Fibroblast of skin of left biceps (primary cell): ENCODE measurements at places on chromosomes 12 and 14.
A peak's percentile ranks its signal among the peaks of the same experiment; 100 is the strongest.

DNA sequence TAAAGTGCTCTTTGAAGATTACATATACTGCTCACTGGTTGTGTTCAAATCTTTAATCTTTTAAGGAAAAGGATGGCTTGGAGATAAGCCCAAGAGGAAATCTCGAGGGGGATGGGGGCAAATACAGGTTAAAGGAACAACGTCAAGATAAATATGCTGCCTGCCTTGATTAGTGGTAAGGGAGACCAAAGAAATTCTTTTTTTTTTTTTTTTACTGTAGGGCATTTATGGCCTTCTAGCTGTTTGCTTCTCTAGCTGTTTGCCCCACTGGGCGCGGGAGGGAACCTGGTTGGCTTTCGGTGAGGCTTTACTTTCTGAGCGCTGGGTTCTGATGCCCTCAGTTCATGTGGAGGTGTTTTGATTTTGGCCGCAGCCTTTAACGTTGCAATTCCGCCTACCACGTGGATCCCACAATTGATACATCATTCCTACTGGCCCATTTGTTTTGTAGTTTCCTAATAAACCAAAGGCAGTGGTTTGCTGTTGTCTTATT lies 5.7 kb downstream of the CCND2 start:
- DNase-seq, result no peak

GRCh38 chr12:13130981-13131380 lies 27.5 kb upstream of the GSG1 start:
- DNase-seq, result no peak

DNA sequence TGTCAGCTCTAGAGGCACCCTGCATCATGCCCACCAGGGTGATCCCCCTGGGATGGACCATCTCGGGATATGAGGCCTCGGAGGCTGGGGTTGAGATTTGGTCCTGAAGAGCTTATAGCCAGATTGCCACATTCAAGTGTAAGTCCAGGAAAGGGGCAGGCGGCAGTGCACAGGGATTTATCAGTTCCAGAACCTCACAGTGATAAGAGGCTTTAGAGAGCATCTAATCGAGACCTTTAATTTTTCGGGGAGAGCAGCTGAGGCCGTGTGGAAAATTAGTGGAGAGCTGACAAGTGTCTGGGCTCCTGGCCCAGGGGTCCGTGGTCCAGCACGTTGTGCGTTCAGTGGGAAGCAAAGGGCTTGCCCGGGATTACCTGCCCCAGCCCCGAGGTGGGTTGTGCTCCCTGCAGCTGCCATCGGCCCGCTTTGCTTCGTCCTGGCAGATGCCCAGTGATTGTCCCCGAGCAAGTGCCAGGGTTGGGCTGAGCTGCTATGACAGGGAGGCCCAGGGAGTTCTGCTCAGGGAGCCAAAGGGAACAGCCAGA lies 52.1 kb downstream of the C14orf132 start:
- no peak for DNase-seq

GRCh38 chr12:90008277-90008676 lies 299.6 kb upstream of the ATP2B1 start:
- DNase-seq, result no peak

- peak; percentile 64 for DNase-seq
Measured at GRCh38 chr12:115337693-115338543, 653.9 kb upstream of the TBX3 start.

- DNase-seq, result peak; percentile 8
Measured at GRCh38 chr14:88468406-88468805, 82.9 kb downstream of the SPATA7 start.

DNA sequence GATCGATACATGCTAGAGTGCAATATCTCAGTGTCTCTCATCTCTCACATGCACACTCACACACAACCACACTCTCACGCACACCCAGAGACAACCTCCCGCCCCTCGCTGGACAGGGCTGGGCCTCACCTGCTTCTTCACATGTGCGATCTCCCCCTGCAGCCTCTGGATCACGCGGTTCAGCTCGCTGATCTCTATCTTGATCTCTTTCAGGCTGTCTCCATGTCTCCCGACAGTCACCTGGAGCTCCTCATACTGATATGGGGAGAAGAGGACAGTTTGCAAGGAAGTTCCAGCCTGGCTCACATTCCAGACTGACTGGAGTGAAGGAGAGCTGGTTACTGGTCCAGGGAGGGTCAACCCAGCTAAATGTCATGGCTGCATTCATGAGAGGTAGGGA lies 4.4 kb downstream of the KRT2 start:
- no peak for DNase-seq

DNA sequence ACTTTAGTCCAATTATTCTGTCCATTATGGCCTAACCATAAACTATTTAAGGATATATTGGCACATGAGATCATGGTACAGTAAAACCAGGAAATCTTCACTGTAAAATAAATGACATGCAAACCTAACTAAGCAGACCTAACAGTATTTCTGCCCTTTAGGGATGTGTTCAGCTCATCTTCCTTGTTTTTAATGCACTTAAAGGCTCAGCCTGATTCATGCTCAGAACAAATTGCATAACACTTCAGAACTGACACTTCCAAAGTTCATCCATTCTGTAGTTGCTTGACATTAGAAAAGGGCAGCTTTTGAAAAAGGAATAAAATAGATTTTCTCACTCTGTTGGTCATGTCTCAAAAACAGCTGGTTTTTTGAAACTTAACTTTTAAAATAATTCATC lies 708.5 kb downstream of the C12orf50 start:
- DNase-seq, result no peak

- DNase-seq, result peak; percentile 48
Measured at GRCh38 chr14:80996049-80996901, 40.9 kb downstream of the TSHR start.

GRCh38 chr12:41277100-41277945 lies 89.2 kb downstream of the PDZRN4 start:
- DNase-seq, result peak; percentile 9

GRCh38 chr12:1851151-1851701 lies 30.9 kb downstream of the LRTM2 start:
- DNase-seq, result peak; percentile 94

- no peak for DNase-seq
Measured at GRCh38 chr14:43901911-43902673, 605.0 kb downstream of the FSCB start.

DNA sequence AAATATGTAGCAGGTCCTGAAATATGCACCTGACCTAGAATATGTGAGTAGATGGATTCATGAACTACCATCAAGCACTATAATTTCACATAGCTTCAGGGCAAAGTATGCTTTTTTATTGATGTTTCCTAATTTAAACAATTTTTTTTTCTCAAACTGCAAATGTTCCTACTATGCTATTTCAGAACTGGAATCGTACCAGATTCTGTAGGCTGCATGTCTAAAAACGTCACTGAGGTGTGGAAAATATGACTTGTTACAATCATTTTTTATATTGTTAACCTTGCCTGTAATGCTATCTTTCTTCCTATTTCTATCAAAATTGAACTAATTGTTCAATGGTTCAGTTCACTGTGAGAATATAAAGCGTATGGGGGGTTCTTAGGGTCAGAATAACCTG lies 78.0 kb upstream of the RERGL start:
- no peak for DNase-seq

- DNase-seq, result no peak
Measured at GRCh38 chr12:2372178-2372577, 319.4 kb downstream of the CACNA1C start.

DNA sequence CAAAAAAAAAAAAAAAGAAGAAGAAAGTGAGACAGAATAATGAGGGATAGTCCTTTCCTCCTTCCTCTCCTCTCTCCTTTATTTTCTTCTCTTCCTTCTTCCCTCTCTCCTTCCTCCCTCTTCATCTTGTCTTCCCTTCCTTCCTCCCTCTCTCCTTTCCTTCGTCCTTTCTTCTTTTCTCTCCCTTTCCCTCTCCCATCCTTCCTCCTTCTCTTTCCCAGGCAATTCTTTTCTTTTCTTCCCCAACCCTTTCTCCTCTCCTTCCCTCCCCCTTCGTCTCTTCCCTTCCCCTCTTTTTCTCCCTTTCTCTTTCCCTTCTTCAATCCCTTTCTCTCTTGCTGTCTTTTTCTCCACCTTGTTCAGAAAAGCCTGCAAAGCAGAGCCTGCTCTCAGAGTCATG lies 3.6 kb upstream of the CHST11 start:
- no peak for DNase-seq

DNA sequence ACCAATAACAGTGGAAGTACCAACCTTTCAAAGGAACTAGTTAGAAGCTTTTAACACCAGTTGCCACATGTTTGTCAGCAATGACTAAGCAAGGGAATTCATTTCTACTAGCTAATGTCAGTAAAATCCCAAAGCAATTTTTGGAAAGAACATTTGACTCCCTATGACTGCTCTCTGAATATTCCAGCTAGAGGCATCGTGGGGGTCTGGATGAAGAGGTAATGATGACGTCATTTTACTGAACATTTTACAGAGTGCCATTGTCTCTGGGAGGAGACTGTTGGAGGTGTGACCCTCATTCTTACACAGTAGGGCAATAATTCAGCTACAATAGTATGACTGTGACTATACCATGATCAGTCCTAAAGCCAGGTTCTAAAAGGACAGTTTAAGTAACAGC lies 204.8 kb downstream of the ITPR2 start:
- DNase-seq, result no peak

DNA sequence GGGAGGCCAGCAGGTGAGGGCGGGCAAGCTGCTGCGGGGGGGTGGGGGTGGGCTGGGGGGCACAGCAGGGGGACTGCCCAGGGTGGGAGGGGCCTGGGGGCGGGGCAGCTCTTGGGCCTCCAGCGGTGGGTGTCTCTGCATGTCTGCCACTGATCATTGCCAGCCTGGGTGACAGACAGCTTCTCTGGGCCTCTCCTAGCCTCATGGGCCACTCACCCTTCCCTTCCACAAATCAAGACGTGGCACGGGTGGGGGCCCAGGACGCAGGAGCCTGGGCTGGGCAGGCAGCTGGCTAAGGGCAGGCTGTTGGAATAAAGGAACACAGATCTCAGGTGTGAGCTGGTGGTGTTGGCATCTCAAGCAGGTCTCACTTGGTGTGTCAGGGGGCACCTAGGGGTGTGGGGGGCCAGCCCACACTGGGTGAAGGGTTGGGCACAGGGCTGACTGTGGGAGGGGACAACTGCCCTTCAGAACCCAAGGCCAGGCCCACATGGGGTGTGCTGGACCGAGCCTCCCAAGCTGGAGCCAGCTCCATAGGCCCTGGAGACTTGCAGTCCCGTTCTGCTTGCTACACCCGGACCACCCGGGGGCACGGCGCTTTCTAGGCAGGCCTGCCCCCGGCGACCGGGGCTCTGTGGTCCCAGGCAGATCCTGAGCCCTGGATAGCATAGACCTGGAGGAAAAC lies 3.0 kb downstream of the TEDC1 start:
- no peak for DNase-seq

GRCh38 chr12:122895320-122895703 lies 612 bp downstream of the VPS37B start:
- DNase-seq, result no peak

DNA sequence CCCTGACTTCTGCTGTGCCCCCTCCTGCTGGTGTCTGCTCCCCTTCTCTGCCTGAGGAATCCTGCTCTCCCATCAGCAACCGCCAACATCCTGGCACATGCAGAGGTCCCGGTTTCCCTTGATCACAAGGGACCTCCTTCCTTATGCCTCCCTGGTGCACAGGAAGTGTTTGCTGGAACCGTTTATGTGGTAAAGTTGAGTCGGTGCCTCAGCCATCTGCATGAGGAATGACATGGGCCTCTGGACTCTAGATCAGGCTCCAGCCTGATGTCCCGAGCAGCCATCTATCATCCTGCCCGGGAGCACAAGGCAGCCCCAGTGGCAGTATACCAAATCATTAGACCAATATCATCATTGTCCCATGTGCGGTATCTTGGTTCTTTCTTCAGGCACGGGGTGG lies 90.4 kb downstream of the BORCS5 start:
- DNase-seq, result no peak

GRCh38 chr12:34349673-34349961 lies 327.3 kb downstream of the ALG10 start:
- no peak for DNase-seq

DNA sequence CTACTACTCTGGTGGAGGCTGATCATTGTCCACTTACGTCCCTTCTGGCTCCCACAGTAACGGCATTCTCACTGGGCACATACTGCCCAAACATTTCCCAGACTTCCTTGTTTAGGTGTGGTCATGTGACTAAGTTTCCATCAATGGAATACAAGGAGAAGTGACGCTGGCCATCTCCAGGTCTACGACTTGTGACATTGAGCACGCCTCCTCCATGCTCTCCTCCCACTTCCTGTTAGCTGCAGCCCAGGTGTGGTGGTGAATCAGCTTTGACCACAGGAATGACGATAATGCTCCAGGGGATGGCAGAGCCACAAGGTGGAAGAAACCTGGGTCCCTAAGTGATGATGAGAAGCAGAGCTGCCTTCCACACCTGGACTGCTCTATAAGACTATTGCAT lies 6.0 kb upstream of the SLC24A4 start:
- DNase-seq, result no peak

DNA sequence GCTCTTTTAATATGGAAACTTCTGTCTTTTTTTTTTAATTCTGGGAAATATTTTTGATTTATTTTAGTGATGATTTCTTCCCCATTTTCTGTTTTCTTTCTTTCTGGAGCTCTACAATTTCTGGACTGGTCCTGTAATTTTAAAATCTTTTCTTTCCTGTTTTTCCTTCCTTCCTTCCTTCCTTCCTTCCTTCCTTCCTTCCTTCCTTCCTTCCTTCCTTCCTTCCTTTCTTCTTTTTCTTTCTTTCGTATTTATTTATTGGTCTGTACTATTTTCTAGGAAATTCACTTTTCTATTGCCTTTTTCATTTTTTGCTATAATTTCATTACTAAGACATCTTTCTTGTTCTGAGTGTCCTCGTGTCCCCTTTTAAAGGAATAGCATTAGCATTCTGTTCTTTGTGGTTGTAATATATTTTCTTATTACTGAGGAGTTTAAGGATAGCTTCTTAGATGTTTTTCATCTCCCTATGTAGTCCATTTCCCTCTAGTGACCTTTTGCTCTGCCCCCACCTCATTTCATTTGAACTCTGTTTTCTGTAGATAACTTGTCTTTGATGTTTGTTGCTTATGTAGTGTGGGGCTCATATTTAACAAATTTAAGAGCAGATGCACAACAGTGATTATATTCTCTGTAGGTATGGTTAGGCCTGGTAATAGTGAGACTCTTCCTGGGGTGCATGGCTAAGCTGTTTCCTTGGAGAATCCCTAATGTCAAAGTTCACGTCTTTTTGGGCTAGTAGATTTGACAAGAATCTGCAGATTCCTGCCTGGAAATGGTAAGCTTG lies 38.0 kb downstream of the TBC1D15 start:
- DNase-seq, result no peak

GRCh38 chr14:49549881-49550280 lies 36.3 kb downstream of the RPS29 start:
- no peak for DNase-seq

DNA sequence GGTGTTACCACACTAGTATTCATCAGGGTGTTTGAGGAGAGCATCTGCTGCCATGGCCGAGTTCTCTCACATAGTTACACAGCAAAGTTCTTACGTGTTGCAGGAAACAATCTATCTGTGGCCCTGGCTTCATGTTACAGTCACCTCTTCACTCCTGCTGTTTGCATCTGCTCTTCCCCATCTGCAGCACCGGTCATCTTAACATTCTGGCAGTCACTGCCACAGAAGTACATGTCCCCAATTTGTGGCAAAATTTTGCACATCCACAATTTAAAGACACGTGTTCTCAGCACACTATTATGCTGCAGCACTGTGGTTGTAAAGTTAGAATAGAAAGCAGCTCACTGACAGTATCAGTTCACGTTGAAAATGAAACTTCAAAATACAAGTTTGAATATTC lies 23.2 kb downstream of the MAPK1IP1L start:
- DNase-seq, result no peak
